ENCODE measurements at places on chromosomes 7 and 10. TPM values are rescaled to one million over a fixed set of nuclear protein-coding genes. Genes with fewer than 3 reads are reported as not detected.

FZD8 gene
- 16.1 TPM for total RNA-seq

GJD4 gene
- not detected for total RNA-seq

DMTF1 gene
- total RNA-seq = 57.7 TPM

BTBD16 gene
- total RNA-seq = not detected

BLNK gene
- 3.2 TPM for total RNA-seq

HOGA1 gene
- total RNA-seq = 4.1 TPM

SPDYE8 gene
- not detected for total RNA-seq

ANXA8 gene
- not detected for total RNA-seq

PHYHIPL gene
- total RNA-seq = 0.10 TPM

Data from posterior vena cava (tissue), 2 donors.